ENCODE measurements at places on chromosomes 3 and 15.

- peak; percentile 10 for DNase-seq
These were observed 26.7 kb downstream of the KCNMB2 start for GRCh38 chr3:178562947-178563232.

DNA sequence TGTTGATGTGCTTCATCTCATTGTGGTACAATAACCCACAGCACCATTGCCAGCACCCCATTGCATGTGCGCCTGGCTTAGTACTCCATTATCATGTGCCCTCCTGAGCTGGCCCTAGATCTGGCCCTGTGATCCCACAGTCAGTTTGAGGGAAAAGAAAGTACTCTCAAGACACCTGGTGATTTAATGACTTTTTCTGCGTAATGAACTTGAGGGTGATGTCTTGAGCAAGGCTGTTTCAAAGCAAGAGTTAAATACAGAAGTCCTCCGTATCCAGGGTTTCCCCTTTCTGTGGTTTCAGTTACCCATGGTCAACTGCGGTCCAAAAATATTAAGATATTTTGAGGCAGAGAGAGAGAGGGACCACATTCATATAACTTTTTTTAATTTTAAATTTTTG, 16.3 kb downstream of the C3orf20 start:
- DNase-seq: no peak

DNA sequence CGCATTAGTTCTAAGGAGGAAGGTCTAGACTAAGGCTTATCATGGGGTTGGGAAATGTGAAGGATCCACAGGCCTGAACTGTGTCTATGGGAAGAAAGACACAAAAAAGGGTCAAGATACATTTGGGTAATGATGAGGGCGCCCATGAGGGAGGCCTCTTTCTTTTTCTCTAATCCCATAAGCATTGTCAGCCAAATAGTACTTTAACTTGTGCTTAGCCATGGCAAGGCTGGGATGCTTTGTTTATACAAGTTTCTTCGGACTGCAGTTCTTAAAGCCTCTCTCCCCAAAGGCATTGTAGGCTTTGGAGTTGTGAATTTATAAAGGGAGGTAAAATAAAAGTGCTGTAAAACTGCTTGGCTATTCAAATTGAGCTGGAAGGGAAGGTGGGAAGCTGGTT, 23.4 kb downstream of the ARMC8 start:
- no peak for DNase-seq

DNA sequence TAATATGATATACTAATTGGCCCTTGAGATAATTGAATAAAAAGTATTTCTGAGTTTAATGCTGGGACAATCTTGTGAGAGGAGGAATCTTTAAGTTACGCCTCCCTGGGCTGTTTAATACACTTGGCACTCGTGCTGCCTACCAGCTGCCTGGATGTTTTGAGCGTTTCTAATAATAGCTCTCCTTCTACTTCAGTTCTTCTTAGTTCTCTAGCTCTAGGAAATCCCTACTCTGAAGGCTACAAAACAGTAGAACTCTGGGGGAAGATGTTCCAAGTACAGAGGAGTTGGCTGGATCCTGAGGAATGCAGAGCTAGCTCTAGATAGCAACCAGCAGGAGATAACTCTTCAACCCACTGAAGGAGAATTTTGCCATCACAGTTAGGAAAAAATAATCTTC, 3.5 kb downstream of the NAALADL2 start:
- DNase-seq: no peak

- no peak for DNase-seq
These were observed 146.6 kb downstream of the SERPINI1 start for GRCh38 chr3:167882057-167882667.

DNA sequence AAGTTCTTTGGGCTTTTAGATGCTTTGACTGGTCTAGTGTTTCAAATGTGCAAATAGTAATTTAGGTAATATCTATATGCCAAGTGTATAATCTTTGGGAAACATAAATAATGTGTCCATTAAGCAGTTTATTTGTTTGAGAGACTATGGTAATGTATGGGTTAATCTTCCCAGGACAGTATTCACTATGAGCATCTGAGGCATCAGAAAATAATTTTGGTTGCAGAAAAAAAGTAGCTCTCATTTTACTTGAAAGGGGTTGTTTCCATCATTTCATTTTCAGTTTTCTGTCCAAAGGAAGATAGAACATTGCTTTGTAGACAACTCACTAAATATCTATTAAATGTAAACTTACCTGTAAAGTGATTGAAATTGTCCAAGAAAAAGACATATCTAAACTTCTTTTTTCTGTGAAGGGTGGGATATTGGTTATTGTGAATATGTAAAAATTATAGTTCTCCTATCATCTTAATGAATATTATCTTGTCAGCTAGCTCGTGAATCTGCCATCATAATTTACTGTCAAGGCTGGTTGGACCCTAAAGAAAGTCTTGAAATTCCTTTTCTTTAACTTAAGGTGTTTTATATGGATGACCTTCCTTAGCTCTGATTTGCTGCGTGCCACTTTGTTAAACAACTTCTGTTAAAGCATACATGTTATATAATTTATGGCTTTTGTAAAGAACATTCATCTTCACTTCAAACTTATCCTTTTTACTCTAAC, 108.8 kb downstream of the EPHA3 start:
- no peak for DNase-seq

DNA sequence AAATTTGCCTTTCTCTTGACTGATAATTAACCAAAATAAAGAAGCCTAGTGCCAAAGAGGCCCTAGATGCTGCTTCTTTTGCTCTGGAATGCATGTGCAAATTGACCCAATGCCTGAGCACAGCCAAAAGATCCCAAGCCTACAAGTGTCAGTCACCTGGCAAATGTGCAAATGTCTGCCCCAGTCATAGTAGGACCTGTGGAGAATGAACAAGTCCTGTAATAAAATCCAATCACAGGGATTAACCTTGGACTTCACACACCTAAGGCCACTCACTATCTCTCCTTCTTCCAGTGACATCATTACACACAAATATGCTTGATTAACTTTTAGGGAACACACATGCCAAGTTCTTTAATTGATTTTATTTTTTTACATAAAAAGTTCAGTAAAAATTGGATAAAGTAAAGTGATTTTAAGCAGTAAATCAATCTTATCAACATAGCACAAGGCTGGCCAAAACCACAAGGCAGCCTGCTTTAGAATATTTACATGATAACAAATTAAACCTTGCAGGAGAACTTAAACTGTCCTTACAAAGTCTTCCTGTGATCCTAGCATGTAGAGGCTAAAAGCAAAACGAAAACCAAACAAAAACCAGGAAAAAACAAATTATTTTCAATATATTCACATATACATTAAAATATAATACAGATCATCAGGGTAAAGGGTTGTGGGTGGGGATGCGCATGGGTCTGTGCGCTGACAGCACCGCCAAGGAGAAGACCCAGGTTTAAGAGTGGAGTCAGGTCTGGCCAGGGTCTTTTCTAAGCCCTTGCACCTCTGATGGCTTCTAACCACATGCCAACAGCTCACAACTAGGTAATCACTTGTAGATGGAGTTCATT, 36.8 kb downstream of the NBEAL2 start:
- no peak for DNase-seq

GRCh38 chr15:82854554-82854953, 45.1 kb downstream of the WHAMM start:
- DNase-seq: no peak

DNA sequence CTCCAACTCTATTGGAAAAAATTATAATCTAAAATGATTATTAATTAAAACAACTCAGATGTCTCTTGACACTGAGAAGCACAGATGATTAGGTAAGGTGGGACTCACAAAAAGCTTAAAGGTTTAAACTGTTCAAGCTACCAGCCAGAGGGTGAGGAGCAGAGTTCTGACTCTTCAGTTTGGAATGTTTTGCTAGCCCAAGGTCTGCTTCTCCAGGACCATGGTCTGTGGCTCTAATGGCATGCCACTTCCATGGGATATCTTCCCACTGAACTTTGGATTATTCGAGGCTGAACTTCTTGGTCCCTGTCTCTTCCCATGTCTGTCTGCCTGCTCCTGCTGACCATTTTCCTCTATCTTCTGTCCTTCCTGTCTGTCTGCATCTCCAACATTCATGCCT, 49.2 kb downstream of the CACNA2D3 start:
- DNase-seq: no peak

DNA sequence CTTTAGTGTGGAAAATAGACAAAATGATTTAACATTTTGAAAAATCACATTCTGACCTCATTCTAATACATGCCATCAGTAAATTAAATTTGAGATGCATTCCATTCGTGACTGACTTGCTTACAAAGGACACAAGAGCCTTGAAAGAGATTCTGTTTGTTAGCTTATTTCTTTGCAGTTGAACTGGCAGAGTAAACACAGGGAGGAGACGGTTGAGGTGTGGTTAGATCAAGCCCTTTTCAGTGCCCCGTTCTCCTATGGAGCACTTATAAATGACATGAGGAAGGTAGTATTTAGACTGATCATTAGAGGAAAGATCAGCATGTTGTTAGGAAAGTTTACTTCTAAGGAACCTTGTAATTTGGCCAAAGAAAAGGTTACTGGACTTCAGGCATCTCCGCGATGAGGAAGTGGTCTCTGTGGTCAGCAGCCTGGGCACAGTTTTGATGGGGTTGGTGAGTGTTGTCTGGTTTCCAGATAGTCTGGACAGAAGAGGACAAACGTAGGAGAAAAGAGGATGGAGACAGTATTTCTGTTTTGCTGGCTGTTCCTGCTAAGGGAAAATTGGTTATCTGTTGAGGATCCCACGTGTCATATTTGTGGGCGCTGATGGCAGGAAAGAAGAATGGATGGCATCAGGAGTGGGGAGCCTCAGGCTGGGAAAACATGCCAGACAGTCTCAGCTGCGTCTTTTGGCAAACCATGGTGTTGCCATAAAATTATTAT, 328.9 kb upstream of the TBL1XR1 start:
- no peak for DNase-seq

GRCh38 chr15:62477929-62478328, 312.8 kb upstream of the C2CD4B start:
- no peak for DNase-seq

DNA sequence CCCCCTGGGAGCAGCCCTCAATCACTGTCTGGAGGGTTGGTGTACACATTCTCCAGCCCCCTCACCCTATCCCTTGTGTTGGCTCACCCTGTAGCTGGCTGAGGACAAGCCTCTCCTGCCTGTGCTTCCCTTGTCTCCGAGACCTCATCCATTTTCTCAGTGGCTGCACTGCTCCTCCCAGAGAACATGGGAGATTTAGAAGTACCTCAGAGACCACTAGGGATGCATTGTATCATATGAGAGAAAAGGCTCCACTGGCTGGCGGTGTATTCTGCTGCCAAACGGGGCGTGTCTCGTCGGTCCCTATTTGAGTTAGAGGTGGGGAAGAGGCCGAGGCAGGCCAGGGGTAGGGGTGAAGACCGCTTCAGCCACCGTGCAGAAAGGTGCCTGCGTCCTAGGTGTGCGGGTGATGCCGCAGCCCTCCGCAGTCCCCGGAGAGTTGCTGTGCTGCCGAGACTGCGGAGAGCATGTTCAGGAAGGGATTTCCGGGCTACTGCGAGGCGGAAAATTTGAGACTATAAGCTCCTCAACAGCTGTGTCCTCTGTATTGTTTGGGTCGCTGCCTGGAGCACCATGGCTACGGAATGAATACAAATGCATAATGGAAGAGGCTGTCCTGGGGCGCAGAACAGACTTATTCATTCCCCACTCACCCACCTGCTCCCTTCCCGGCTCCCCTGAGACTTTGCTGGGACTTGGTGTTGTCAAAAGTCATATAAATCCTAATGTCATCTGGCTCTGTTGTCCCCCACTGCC, 43.8 kb downstream of the SPSB4 start:
- no peak for DNase-seq

- peak; percentile 91 for DNase-seq
These were observed 43.9 kb downstream of the BHLHE40 start for GRCh38 chr3:5022966-5023776.

DNA sequence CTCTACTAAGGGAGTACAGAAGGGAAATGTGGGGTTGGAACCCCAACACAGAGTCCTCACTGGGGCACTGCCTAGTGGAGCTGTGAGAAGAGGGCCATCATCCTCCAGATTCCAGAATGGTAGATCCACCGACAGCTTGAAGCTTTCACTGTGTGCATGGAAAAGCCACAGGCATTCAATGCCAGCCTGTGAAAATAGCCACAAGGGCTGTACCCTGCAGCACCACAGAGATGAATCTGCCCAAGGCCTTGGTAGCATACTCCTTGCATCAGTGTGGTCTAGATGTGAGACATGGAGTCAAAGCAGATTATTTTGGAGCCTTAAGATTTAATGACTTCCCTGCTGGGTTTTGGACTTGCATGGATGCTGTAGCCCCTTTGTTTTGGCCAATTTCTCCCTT, 39.3 kb upstream of the KCNMB2 start:
- no peak for DNase-seq

- DNase-seq: peak; percentile 58
These were observed 41.5 kb upstream of the CDV3 start for GRCh38 chr3:133531981-133532380.

DNA sequence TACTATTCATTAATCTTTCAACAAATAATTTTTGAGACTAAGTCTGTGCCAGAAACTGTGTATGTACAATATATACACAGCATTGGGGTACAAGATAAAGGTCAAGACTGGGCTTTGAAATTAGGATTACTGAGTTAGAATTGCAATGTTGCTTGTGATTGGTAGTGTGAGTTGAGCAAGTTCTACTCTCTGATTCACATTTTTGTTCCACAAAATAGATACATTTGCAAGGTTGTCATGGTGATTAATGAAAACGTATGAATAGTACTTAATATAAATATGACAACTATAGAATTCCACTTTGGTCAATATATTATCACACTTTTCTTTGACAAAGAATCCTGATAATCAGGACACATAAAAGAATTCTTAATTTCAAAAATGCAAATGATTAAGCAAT, 314.6 kb downstream of the GBE1 start:
- no peak for DNase-seq

DNA sequence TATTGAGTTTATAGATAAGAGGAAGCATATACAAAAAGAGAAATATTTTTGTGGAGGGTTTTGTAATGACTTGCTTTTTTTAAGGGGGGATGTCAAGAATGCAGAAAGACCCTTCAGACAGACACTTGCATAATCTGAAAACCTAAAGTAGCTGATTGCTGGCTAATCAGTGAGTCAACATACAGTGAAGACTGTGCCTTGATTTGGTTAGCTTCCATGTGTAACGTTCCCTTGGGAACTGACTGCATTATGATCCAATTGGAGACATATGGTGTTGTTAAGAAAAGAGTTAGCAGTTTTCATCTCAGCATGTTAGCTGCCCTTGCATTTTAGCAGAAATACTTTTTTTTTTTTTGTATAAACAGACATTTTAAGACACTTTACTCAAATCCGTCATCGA, 483.2 kb downstream of the RBMS3 start:
- peak; percentile 94 for DNase-seq

DNA sequence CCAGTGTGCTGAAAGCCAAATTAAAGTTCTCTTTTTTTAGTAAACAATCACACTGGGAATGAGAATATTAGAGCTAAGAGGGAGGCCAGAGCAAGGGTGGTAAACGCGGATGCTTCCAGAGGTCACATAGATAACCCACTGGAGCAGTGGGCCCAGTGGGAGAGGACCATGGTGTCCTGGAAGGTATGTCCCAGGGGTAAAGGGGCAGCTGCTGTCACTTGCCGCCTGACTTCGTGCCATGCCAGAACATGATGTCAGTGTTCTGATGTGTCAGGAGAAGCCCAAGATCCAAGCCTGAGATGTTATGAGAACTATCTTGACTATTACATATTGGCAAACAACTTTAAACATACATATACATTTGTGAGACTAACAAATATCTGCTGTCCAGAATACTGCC, 211.9 kb upstream of the IL12A start:
- DNase-seq: no peak

GRCh38 chr3:81741216-81741615, 20.2 kb downstream of the GBE1 start:
- peak; percentile 68 for DNase-seq

- no peak for DNase-seq
These were observed 70.0 kb downstream of the EXOG start for GRCh38 chr3:38566215-38566528.

- no peak for DNase-seq
These were observed 7.3 kb downstream of the MYLK start for GRCh38 chr3:123876858-123877257.
